HT-29 (cell line): ENCODE measurements at places on chromosomes 7 and 10. TPM values are rescaled to one million over a fixed set of nuclear protein-coding genes. Genes with fewer than 3 reads are reported as not detected.

The NCF1 gene
- total RNA-seq = not detected in 2 replicates

DNA sequence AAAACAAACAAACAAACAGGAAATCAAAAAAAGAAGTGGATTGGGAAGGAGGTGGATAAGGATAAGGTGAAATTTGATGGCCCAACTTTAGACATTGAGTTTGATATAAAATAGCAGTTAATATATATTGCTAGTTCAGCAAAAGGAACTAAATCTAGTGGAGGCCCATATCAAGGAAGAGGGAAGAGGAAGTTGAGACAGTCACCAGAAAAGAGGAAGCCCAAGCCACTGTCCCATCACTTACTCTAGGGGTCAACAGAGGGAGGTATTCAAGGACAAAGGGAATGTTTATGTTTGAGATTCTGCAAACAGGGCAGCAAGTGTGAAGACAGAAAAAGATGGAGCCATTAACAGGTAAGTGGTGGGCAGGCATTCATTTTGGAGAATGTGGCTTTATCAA, 3.7 kb downstream of the LAMTOR4 start:
- no peak for DNase-seq

The MICU1 gene
- 21.1 and 24.3 TPM in 2 replicates for total RNA-seq

DNA sequence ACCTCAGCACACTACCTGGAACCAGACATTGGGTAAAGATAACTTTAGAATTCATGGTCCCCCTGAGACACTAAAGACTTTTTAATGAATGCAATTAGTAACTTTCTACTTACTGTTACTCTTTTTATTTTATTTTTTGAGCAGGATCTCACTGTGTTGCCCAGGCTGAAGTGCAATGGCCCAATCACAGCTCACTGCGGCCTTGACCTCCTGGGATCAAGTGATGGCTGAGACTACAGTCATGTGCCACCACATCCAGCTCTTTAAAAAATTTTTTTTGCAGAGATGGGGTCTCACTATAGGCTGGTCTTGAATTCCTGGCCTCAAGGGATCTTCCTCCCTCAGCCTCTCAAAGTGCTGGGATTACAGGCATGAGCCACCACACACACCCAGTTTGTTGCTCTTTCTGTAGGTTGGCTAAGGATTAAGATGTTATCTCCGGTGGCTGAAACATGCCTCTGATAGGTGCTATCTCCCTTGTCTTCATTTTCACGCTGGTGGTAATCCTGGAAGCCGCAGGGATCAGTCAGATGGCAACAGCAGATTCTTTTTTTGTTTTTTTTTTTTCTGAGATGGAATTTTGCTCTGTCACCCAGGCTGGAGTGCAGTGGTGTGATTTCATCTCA, 128.3 kb downstream of the TCF7L2 start:
- no peak for DNase-seq

GRCh38 chr10:129335942-129336341, 131.1 kb upstream of the MGMT start:
- no peak for DNase-seq
